ENCODE measurements at places on chromosomes 1 and 21.

- ATAC-seq = no peak
These were observed 664 bp downstream of the SLAMF1 start for GRCh38 chr1:160646180-160646579.

GRCh38 chr1:50658459-50659076 lies 235.3 kb upstream of the DMRTA2 start:
- no peak for ATAC-seq

DNA sequence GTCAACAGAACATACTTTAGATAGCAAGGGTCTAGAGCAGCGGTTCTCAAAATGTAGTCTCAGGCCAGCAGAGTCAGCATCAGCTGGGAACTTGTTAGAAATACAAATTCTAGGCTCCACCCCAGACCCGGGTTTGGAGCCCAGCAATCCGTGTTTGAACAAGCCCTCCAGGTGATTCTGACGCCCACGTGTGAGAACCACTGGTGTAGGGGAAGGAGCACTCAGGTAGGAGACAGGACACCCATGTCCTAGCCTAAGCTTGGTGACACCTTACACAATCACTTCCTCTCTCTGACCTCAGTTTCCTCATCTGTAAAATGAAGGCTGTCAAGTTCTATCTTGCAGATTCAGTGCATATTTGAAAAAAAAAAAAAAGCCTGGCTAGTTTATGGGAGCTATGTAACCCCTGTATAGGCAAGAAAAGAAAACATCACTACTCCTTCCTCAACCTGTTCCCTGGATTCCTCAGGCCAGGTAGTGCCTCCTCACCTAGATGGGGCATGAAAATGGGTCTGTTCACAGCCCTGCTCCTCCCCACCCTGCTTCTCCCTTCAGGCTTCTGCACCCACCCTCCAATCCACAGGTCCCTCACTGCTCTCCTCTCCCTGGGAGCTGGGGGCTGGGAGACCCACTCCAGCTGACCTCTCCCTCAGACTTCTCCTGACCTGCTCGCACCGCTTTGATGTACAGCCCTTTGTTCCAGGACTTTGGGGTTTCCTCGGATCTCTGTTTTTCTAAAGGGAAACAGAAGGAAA lies 7.1 kb upstream of the PHLDA3 start:
- no peak for ATAC-seq

- ATAC-seq = peak; percentile 77
These were observed 116.9 kb upstream of the NGF start for GRCh38 chr1:115454837-115455511.

DNA sequence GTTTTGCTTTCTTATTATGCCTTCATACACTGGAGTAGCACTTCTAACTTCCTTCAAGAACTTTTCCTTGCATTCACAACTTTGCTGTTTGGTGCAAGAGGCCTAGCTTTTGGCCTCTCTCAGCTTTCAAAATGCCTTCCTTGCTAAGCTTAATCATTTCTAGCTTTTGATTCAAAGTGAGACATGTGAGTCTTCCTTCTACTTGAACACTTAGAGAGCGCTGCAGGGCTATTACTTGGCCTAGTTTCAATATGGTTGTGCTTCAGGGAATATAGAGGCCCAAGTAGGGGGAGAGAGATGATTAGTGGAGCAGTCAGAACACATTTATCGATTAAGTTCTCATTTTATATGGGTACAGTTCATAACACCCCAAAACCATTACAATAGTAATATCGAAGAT lies 12.4 kb downstream of the ANGEL2 start:
- no peak for ATAC-seq

- no peak for ATAC-seq
These were observed 79.3 kb downstream of the DENND1B start for GRCh38 chr1:197695961-197696360.

DNA sequence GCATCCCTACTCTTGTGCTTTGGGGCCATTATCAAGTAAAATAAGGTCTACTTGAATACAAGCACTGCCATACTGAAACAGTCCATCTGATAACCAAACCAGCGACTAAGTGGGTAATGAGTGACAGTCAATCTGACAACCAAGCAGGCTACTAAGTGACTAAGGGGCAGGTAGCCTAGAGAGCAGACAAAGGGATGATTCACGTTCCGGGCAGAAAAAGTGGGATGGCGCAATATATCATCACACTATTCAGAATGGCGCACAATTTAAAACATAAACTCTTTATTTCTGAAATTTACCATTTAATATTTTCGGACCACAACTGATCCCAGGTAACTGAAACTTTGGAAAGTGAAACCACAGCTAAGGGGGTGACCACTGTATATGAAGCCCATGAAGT lies 17.7 kb downstream of the NGF start:
- ATAC-seq = no peak

- ATAC-seq = no peak
These were observed 34.5 kb downstream of the OR10R2 start for GRCh38 chr1:158506369-158506987.

- no peak for ATAC-seq
These were observed 5.4 kb upstream of the KLHDC7A start for GRCh38 chr1:18475234-18475905.

- ATAC-seq = no peak
These were observed 12.2 kb downstream of the CRABP2 start for GRCh38 chr1:156692925-156693847.

GRCh38 chr1:208024406-208024805 lies 113.5 kb upstream of the CD34 start:
- no peak for ATAC-seq

DNA sequence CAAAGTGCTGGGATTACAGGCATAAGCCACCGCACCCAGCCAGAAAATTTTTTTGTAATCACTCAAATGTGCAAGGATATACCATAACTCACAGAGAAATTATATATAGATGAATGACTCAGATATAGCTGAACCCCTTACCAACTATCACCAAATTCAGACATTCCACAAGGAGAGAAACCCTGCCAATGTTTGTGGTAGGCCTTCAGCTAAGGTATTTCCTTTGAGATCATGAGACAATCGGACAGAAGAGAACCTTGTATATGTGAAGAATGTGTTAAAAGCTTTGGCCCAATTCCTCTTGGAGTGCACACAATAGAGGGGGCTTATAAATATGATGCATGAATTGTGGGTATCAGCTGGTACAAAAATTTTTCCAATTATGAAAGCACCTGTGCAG lies 50.7 kb downstream of the ZNF684 start:
- no peak for ATAC-seq

GRCh38 chr1:87394513-87394912 lies 65.8 kb downstream of the LMO4 start:
- ATAC-seq = no peak
